NCI-H2081 treated with DMSO at 0.1 percent for 48 hours (cell line): ENCODE measurements at places on chromosomes 16 and 17.

- no peak for DNase-seq
Observed at GRCh38 chr16:6545329-6545728, 787.3 kb upstream of the RBFOX1 start.

DNA sequence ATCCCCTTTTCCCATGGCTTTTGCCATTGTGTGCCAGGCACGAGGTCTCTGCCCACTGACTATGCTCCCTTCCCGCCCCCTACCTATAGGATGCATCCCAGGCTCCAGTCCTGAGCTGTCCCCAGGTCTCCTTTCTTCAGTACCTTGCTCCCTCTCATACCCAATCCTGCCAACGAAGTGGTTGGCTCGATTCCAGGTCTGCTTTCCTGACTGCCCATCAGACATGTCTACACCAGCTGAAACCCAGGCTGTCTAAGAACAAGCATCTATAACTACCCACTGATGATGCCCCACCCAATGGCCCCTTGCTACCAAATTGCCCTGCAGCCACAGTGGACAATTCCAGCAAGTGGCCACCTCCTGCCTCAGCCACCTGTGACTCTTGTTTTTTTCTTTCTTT is 479.1 kb downstream of the SOX9 start:
- no peak for DNase-seq

DNA sequence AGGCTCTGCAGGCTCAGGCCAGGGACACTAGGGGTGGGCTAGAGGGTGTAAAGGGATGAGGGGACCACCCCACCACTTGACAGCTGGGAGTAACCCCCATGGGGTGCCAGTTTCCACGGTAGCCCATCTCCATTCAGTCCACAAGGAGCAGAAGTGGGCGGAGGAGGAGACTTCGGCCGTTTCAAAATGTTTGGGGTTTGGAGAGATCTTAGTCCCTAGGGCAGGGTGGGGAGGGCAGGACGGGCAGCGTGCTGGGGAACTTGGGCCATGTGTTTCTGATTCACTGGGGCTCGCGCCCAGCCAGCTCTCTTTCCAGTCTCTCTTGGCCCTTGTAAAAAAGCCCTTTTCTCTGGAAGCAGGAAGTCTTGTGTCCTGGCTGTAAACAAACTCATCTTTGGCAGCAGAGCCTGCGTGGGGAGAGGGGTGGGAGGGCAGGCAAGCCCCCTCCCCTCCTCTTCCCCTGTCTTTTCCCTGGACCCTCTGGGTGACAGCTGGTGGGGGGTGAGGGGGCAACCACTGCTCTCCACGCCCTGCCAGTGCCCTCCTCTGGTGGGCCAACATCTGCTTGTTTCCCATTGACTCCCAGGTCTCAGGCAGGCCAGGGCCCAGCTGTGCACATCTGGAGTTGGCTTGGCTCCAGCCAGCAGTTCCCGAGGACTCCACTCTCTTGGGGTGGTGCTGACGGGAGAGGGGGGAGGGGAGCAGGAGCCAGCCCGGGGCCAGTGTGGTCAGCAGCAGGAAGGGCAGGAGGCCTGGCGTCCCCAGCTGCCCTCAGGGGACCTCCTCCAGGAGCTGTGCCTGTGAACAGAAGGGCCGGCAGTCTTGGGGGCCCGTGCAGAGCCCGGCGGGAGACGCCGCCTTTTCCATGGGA is 8.1 kb downstream of the CYGB start:
- DNase-seq = no peak

DNA sequence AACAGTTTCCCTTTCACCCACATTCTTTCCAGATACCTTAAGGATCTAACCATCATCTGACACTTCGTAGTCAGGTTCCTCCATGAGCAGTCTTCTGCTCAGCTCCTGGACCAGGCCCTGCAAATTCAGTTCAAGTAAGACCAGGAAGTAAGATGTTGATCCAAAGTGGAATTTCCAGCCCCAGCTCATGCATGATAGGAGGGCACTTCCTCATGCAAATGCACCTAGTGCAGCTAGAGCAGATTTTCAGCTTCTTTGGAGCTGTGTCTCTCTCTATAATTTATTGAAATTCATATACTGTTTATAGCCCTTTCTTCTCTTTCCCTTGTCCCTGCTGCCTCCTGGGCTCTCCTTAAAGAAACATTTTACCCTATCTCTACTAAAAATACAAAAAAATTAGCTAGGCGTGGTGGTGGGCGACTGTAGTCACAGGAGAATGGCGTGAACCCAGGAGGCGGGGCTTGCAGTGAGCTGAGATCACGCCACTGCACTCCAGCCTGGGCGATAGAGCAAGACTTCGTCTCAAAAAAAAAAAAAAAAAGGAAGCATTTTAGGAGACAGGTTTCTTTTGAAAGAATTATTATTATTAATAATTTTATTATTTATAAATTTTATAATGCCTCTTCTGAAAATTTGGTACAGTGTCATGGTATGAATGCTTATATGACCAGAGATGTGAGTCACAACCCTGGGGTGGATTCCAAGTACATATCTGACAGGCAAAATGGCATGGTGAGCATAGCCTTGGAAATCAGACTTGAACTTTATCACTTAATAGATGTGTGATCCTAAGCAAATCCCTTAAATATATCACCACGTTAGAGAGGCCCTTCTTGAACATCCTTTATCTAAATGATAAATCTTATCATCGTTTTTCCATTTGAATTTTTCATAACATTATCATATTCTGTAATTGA is 94.3 kb downstream of the SSH2 start:
- no peak for DNase-seq

DNA sequence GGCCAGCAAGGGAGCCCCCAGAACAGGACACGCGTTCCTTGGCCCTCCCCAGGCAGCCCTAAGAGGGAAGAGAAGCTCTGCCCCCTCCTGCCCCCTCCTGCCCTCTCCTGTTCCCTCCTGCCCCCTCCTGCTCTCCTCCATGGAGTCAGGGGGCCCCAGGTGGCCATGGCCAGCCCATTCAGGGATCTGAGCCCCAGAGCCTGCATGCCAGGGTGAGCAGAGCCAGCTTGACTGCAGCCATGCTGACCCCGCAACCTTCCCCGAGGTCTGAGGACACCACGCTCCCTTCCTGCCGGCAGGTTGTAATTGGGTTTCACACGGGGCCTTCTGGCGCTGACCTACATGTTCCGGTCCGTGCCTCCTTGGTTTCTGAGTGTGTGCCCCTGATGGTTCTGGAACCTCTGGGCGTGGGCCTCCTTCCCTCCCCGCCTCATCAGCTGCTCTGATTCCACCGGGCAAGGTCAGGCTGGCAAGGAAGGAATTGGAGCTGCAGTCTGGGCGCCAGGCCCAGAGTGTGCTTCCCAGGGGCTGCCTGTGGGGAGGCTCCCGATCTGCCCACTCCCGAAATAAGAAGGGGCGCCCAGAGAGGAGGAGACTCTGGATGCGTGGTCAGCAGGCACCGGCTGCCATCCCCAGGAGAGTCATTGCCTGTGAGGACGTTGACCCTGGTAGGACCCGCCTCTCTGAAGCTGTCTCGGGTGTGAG is 23.7 kb upstream of the NPTX1 start:
- DNase-seq = no peak

- DNase-seq = no peak
Observed at GRCh38 chr17:38702916-38703741, 1.9 kb upstream of the MLLT6 start.

DNA sequence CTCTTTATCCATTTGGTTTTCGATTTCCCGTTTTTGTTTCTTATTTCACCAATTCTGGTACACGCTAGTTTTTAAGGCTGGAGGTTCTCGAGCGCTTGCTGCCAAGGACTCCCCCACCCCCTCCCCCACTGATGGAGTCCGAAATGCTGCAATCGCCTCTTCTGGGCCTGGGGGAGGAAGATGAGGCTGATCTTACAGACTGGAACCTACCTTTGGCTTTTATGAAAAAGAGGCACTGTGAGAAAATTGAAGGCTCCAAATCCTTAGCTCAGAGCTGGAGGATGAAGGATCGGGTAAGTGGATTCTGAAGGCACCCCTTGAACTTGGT is 825 bp downstream of the RPTOR start:
- DNase-seq = no peak

DNA sequence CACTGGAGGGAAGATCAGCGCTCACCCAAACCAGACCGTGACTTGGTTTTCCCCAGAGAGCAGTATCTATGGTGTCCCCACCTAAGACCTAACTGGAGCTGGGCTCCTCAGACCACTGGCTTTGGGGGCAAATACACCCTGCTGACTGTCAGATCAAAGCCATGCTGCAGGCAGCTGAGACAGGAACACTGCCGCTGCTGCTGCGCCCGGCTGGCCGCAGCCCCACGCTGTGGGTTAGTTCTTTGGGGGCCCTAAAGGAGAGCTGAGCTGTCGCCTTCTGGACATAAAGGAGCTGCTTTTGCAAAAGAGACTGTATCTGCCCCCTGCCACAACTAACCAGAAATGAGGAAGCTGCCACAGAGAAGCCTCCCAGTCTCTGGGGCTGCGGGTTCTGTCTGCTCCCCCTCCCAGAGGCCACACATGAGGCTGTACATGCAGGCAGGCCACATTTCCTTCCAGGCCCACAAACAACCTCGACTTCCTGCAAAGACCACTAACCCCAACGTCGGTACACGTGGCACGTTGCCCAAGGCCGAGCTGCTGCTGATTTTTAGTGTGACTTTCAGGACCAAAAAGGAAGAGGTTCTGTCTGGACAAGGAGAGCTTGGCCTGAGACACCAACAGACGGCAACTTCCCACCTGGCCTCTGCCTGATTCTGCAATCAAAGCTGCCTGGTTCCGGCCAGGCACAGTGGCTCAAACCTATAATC is 18.2 kb upstream of the ABR start:
- no peak for DNase-seq

DNA sequence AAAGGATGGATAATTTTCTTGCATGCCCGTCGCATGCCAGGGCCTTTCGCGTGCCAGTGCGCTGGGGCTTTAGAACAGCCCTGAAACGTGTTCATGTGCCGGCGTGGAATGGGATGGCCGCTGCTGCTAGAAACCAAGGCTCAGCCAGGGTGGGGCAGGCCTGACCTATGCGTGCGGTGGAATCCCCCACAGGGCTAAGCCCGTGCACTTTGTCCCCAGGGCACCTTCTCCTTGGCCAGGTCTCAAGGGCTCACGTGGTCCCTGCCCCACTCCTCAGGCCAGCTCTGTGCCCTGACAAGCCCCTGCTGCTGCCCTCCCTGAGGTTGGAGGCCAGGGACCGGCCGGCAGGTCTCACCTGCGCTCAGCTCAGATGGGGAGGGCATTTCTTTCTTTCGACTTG is 13.1 kb upstream of the RNF213 start:
- DNase-seq = no peak

DNA sequence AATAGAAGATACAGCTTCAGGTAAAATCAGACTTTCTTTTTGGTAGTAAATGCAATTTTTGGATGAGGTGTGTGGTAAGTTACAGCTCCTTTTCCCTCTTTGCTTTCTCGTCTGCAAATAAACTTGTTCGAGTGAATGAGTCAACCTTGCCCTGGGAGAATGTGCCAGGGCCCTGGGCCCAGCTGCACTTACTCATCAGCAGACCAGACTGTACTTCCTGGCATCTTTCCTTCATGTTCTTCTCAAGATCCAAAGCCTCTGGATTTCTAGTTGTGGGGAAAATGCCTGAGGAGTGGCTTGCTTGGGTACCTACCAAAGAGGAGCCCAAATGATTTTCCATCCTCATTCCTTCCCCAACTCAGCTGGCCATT is 5.4 kb upstream of the G6PC1 start:
- DNase-seq = no peak

GRCh38 chr17:59842901-59843652 is 49.7 kb downstream of the TUBD1 start:
- DNase-seq = no peak

DNA sequence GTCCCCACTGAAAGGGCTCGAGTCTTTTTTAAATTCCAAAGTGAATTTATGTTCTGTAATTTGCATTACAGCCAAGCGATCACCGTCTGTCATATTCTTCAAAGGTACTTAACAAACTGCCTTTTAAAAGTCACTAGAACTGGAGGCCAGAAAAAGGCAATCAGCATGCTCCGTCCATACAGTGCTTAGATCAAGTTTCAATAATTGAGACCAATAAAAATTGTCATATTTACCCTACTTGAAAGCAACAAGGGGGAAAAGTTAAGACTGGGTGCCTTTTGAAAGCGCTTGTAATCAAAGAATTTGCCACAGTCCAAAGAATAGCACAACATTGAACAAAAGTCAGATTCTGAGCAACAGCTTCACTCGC is 9.0 kb upstream of the ZFHX3 start:
- no peak for DNase-seq

DNA sequence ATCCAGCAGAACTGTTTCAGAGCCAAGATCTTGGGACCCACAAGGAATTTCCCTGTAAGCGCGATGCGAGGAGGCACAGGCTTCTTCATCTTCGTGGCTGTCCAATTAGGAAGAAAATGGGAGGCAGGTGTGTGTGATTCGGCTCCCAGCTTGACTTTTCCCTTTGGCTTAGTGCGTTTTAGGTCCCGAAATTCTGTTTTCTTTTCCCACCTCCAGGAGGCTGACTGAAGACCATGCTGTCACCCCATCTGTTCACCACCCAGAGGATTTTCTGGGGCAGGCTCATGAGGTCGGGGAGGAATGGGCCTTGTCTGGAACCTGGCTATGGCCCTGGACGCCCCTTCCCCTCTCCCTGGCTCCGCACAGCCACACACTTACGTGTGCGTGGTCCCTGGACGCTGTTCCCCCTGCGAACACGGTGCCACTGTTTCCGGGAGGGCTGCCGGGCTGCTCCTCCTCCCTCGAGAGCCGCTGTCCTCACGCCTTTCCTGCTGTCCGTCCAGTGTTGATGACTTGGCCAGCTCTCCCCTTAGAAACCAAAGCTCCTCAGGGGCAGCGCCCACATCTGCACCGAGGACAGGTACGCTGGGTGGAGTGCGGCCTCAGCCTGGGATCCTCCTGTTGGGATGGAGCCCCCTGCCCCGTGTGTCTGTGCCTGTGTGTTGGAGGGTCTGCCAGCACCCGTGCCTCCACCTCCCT is 2.7 kb upstream of the PABPN1L start:
- no peak for DNase-seq

GRCh38 chr16:19805459-19806162 is 79.0 kb downstream of the GPRC5B start:
- DNase-seq = no peak

DNA sequence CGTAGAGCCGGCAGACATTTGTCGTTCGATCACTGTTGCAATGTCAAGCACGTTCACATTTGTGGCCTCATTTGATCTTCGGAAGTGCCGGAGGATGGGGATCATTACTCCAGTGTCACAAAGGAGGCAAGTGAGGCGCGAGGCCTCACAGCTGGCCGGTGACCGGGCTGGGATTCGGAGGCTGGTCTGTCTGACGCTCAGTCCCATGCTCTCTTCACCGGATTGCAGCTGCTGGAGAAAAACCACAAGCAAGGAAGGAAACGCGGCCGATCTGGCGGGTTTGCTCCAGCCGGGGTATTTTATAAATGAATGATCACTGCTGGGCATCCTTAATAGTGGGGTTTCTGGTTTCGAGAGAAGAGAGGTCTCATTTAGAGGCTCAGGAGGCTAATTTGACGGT is 127.8 kb downstream of the OR1D5 start:
- no peak for DNase-seq

DNA sequence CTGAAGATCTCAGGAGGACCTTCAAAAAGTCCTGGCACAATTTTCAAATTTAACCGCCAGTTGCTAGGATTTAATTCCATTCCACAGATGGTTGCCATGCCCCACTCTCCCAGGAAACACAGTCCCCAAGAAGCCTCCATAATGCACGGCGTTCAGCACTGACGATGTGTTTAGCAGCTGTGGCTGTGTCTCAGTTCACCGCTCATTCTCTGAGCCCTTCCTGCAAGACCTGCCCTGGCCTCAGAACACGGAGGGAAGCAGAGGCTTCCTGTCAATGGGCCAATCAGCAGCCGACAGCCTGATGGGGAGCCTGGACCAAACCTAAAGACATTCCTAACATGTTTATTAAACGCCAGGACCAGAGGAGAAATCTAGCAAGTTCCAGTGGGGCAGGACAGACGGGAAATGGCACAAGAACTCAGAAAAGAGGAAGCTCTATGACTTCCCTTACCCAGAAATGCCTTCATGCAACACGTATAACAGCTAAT is 4.9 kb downstream of the MYLK3 start:
- no peak for DNase-seq
